ENCODE measurements at places on chromosomes 1 and 21.

DNA sequence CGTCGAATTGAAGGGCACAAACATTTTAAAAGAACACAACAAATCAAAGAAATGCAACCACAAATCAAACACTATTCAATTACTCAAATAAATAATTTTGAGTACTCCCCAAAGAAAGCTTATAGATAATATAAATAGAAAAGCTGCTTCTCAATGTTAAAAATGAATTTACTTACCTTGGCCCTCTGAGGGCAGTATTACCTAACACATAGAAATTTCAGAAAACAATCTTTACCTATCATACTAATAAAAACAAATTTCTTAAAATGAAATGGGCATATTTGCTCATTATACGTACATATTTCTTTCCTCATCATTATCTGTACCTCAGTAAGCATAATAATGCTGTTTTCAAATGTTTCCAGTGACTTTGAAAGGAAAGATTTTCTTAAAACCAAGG lies 141.8 kb downstream of the AKT3 start:
- H3K4me1 ChIP-seq, result no peaks in the 10 kb centered on the region
- H3K4me3 ChIP-seq, result no peak overlapping the region
- no peaks in the 10 kb centered on the region for H3K27me3 ChIP-seq
- H3K36me3 ChIP-seq, result no peaks in the 10 kb centered on the region
- DNase-seq, result no peak
- no peak overlapping the region for H3K27ac ChIP-seq

- H3K27me3 ChIP-seq, result peaks cover 10% of the 10 kb centered on the region
- H3K36me3 ChIP-seq, result no peaks in the 10 kb centered on the region
- no peaks in the 10 kb centered on the region for H3K4me1 ChIP-seq
- no peak overlapping the region for H3K4me3 ChIP-seq
These were observed 9.8 kb downstream of the EDN2 start for GRCh38 chr1:41474490-41475271.

DNA sequence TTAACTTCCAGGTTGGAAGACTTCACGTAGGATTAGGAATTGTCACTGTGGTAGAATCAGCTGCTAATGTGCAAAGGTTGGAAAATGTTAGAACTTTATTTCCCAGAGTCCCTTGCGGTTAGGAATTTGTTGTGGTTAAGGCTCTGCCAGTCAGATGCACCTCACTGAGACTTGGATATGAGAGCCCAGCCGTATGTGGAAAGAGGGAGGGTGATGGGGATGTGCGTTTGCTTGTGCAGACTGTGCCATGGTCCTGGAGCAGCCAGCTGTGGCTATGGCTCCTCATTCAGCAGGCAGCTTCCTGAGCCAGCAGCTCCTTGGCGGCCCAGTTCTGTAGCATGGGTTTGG lies 12.5 kb downstream of the S100A10 start:
- no peaks in the 10 kb centered on the region for H3K27me3 ChIP-seq
- no peaks in the 10 kb centered on the region for H3K4me1 ChIP-seq
- no peak overlapping the region for H3K27ac ChIP-seq
- no peak for DNase-seq
- H3K36me3 ChIP-seq, result peaks cover 52% of the 10 kb centered on the region
- no peak overlapping the region for H3K4me3 ChIP-seq

- H3K4me3 ChIP-seq, result no peak overlapping the region
- DNase-seq, result no peak
- H3K27ac ChIP-seq, result no peak overlapping the region
- no peaks in the 10 kb centered on the region for H3K27me3 ChIP-seq
These were observed 99.8 kb downstream of the PSMG1 start for GRCh38 chr21:39083377-39084008.

- no peak for DNase-seq
- H3K27me3 ChIP-seq, result no peaks in the 10 kb centered on the region
- H3K4me3 ChIP-seq, result no peak overlapping the region
- H3K27ac ChIP-seq, result no peak overlapping the region
- H3K4me1 ChIP-seq, result no peaks in the 10 kb centered on the region
- no peaks in the 10 kb centered on the region for H3K36me3 ChIP-seq
These were observed 233.3 kb upstream of the COA6 start for GRCh38 chr1:234139966-234140365.

- no peaks in the 10 kb centered on the region for H3K27me3 ChIP-seq
- peaks cover 28% of the 10 kb centered on the region for H3K4me1 ChIP-seq
- H3K4me3 ChIP-seq, result no peak overlapping the region
- H3K27ac ChIP-seq, result no peak overlapping the region
- no peaks in the 10 kb centered on the region for H3K36me3 ChIP-seq
- no peak for DNase-seq
These were observed 181.9 kb downstream of the CYYR1 start for GRCh38 chr21:26391166-26391565.

DNA sequence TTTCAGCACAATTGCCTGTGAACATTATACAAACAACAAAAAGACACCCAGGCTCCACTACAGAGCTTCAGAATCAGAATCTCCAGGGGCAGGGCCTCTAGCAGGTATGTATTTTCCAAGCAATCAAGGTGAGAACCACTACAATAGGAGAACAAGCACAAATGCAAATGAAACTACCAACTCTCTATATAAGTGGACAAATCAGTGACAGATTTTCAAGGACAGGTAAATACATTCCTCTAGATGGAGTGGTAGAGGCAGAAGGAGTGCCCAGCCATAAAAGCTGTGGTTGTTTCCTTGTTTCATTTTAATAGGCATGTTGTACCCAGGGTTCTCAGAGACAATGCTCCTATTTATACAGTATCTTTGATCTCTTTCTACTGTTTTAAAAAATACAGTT lies 20.1 kb upstream of the CCDC17 start:
- DNase-seq, result no peak
- no peaks in the 10 kb centered on the region for H3K27me3 ChIP-seq
- H3K27ac ChIP-seq, result no peak overlapping the region
- H3K4me1 ChIP-seq, result no peaks in the 10 kb centered on the region
- H3K36me3 ChIP-seq, result peaks cover 84% of the 10 kb centered on the region

GRCh38 chr1:25009671-25010262 lies 79.7 kb upstream of the RUNX3 start:
- H3K27me3 ChIP-seq, result no peaks in the 10 kb centered on the region
- H3K4me1 ChIP-seq, result no peaks in the 10 kb centered on the region
- H3K27ac ChIP-seq, result no peak overlapping the region
- no peaks in the 10 kb centered on the region for H3K36me3 ChIP-seq
- H3K4me3 ChIP-seq, result no peak overlapping the region

- no peaks in the 10 kb centered on the region for H3K4me1 ChIP-seq
- no peak overlapping the region for H3K4me3 ChIP-seq
- H3K27ac ChIP-seq, result no peak overlapping the region
- no peaks in the 10 kb centered on the region for H3K27me3 ChIP-seq
- no peak for DNase-seq
These were observed 14.3 kb downstream of the BTG3 start for GRCh38 chr21:17598437-17598836.

- H3K27me3 ChIP-seq, result peaks cover 19% of the 10 kb centered on the region
- H3K36me3 ChIP-seq, result no peaks in the 10 kb centered on the region
- no peak for DNase-seq
- H3K4me3 ChIP-seq, result no peak overlapping the region
These were observed 79.5 kb downstream of the NR5A2 start for GRCh38 chr1:200107004-200107470.

GRCh38 chr1:172499636-172500141 lies 33.3 kb upstream of the SUCO start:
- H3K4me1 ChIP-seq, result no peaks in the 10 kb centered on the region
- DNase-seq, result no peak
- H3K27ac ChIP-seq, result no peak overlapping the region
- no peak overlapping the region for H3K4me3 ChIP-seq
- no peaks in the 10 kb centered on the region for H3K27me3 ChIP-seq

- no peak for DNase-seq
- H3K36me3 ChIP-seq, result no peaks in the 10 kb centered on the region
- H3K4me3 ChIP-seq, result no peak overlapping the region
- no peaks in the 10 kb centered on the region for H3K4me1 ChIP-seq
These were observed 290.5 kb upstream of the DPYD start for GRCh38 chr1:98211271-98211845.

GRCh38 chr1:151775894-151776664 lies 12.8 kb upstream of the MRPL9 start:
- DNase-seq, result no peak
- H3K4me1 ChIP-seq, result no peaks in the 10 kb centered on the region
- no peak overlapping the region for H3K4me3 ChIP-seq
- H3K27me3 ChIP-seq, result no peaks in the 10 kb centered on the region
- peaks cover 73% of the 10 kb centered on the region for H3K36me3 ChIP-seq

- no peaks in the 10 kb centered on the region for H3K36me3 ChIP-seq
- peaks cover 38% of the 10 kb centered on the region for H3K27me3 ChIP-seq
- no peak for DNase-seq
These were observed 4.5 kb upstream of the ZNF697 start for GRCh38 chr1:119652587-119652986.

GRCh38 chr1:65946960-65947359 lies 154.3 kb downstream of the PDE4B start:
- no peaks in the 10 kb centered on the region for H3K27me3 ChIP-seq
- no peaks in the 10 kb centered on the region for H3K36me3 ChIP-seq
- H3K27ac ChIP-seq, result no peak overlapping the region
- no peak for DNase-seq
- H3K4me1 ChIP-seq, result no peaks in the 10 kb centered on the region
- H3K4me3 ChIP-seq, result no peak overlapping the region

DNA sequence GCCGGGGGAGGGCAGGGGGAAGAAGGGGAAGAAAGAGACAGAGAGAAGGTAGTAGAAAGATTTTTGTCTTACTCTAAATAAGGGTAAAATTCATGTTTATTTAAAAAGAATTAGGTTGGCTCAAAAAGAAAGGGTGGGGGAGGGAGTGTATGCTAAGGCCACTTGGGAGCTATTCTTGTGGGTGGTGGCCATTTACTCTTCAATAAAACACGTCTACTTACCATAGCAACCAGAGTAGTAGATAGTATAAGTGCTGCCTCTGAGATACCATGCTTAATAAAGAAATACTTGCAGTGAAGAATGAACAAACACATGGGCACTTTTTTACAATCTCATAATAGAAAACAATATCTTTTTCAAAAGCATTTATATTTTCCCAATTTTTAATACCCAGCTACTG lies 538.1 kb upstream of the PTBP2 start:
- DNase-seq, result no peak
- H3K36me3 ChIP-seq, result no peaks in the 10 kb centered on the region
- H3K27me3 ChIP-seq, result no peaks in the 10 kb centered on the region

DNA sequence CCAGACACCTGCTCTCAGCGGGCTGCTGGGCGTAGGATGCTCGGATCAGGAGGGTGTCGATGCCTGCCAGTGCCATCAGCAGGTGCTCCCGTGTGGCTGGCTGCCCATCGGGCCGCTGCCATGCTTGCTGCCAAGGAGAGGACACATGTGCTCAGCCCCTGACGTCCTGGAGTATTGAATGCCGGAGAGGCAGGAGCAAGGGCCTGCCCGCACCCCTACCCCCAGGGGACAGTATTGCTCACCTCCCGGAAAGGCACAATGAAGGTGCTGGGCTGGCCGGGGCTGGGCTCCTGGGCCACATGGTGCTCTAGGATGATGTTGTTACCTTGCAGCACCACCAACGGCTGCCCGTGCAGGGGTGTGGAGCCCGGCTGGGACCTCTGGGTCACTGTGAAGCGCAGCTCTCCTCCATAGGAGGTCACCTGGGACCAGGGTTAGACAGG lies 61.5 kb downstream of the HSPG2 start:
- no peak overlapping the region for H3K4me3 ChIP-seq
- H3K4me1 ChIP-seq, result no peaks in the 10 kb centered on the region
- no peaks in the 10 kb centered on the region for H3K36me3 ChIP-seq

DNA sequence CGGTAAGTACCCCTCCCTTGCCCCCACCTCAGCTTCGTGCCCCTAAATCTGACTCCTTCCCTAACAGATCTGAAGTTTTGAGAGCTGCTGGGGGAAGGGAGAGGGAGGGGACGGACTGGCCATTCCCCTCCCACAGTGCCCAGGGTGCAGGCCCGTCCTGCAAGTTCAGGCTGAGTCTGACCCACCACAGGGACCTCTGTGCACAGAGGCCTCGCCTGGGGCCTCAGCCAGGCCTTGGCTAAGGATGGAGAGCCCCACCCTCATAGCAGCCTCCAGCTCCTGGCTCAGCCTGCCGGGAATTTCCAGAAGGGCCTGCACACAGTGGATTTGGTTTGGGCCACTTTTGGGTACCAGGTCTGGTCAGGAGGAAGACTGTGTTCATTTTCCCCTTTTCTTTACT lies 31.2 kb upstream of the TNFRSF1B start:
- H3K27ac ChIP-seq, result no peak overlapping the region
- DNase-seq, result no peak
- H3K4me3 ChIP-seq, result no peak overlapping the region
- H3K27me3 ChIP-seq, result no peaks in the 10 kb centered on the region
- no peaks in the 10 kb centered on the region for H3K36me3 ChIP-seq

DNA sequence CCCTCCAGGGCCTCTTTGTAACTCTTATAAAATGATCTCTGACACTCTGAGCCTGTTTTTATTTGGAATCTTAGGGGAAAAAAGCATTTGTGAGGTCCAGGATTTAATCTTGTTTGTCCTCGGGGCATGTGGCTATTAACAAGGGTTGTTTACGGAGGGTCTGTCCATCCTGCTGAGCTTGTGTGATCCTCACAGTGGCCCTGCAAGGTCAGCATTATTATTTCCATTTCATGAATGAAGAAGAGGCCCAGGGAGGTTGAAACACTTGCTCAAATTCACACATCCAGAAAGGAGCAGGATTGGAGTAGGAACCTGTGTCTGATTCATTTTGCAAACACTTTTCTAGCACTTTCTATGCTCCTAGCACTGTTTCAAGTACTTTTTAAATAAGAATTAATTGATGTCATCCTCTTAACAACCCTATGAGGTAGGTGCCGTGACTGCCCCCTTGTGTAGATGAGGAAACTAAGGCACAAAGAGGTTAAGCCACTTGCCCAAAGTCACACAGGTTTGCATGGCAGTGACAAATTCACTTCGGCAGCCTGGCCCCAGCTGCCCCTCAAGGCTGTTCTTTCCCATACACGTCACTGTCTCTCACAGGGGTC lies 178.9 kb downstream of the MIS18A start:
- H3K27ac ChIP-seq, result no peak overlapping the region
- no peak for DNase-seq
- no peaks in the 10 kb centered on the region for H3K4me1 ChIP-seq
- H3K36me3 ChIP-seq, result no peaks in the 10 kb centered on the region

GRCh38 chr1:84103197-84103992 lies 40.7 kb upstream of the PRKACB start:
- no peak overlapping the region for H3K27ac ChIP-seq
- DNase-seq, result peak; percentile 59
- no peaks in the 10 kb centered on the region for H3K27me3 ChIP-seq
- H3K36me3 ChIP-seq, result no peaks in the 10 kb centered on the region
- peaks cover 13% of the 10 kb centered on the region for H3K4me1 ChIP-seq
- H3K4me3 ChIP-seq, result no peak overlapping the region
